ENCODE measurements at places on chromosomes 3 and 15.

- DNase-seq: no peak
Measured at GRCh38 chr15:83721031-83721430, 67.1 kb downstream of the ADAMTSL3 start.

DNA sequence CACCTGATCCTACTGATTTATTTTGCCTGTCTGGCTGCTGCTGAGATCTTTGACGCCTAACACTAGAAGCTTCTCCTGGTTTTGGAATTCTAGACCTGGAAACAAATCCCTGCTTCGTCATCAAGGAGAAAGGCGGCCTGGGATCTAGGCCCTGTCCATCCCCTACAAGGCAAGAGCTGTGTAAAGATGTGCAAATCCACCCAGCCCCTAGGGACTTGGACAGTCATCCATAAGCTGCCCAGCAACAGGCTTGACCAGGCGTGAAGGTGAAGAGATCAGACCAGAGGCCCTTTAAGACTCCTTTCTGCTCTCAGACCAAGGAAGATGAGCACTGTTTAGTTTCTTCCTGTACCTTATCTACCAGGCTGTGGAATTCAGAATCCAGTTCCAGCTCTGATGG, 32.2 kb downstream of the SLC41A3 start:
- no peak for DNase-seq

DNA sequence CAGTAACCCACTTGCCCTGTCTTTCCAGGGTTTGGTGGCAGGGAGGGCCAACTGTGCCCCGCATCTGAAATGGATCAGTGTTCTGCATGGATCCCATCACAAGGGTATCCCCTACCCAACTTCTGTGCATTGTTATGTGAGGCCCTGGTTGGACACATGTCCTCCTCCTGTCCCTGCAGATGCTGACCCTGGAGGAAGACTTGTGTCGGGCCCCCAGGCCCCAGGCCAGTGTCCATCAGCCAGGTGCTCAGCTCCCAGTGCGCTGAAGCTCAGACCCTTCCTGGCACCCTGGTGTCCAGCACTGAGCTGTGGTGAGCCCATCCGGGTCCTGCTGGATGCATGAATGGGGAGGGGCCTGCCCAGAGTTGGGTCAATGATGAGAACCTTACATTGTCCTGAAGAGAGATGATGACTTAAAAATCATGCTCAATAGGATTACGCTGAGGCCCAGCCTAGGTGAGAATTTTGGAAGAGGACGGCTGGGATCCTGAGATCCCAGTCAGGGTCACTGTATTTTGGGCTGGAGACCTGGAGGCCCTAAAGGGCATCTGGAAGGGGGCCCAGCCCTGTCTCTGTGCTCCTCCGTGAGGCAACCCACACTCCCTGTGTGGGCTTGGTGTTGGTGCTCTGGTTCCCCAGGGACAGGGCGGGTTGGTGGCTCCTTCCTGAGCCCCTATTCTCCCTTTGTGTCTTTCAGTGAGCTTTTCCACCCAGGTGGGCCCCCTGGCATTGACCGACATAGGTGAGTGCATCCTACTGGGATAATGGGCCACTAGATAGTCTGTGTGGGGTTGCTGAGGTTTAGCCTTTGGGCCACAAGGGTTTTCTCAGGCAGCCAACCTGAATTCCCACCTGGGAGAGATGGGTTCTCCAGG, 199.1 kb downstream of the UBE3A start:
- no peak for DNase-seq

- DNase-seq: no peak
Measured at GRCh38 chr3:27714146-27714526, 8.0 kb downstream of the EOMES start.

Data from activated effector memory CD4-positive, alpha-beta T cell treated with Interleukin-2 at 50 U/mL for 16 hours (primary cell).